Spinal cord (tissue), 10 donors: ENCODE measurements at places on chromosomes 4 and X. TPM values are rescaled to one million over a fixed set of nuclear protein-coding genes. Genes with fewer than 3 reads are reported as not detected.

Gene FABP2
- not detected for polyA plus RNA-seq

Gene NUDT11
- polyA plus RNA-seq: 43.1 TPM

Gene MAGEC3
- polyA plus RNA-seq: not detected

Gene ARMCX4
- 29.8 TPM for polyA plus RNA-seq

Gene MBNL3
- polyA plus RNA-seq: 2.0 TPM

Gene BEX3
- 795 TPM for polyA plus RNA-seq

Gene USP17L13
- not detected for polyA plus RNA-seq

Gene PIR
- 5.3 TPM for polyA plus RNA-seq

Gene STATH
- polyA plus RNA-seq: not detected

Gene CITED1
- 9.0 TPM for polyA plus RNA-seq

Gene CT45A2
- not detected for polyA plus RNA-seq

Gene SPATA18
- polyA plus RNA-seq: 5.3 TPM

Gene EPGN
- polyA plus RNA-seq: not detected

Gene CT45A5
- polyA plus RNA-seq: not detected

Gene SORCS2
- 24.8 TPM for polyA plus RNA-seq

Gene CAPN6
- 1.3 TPM for polyA plus RNA-seq

Gene FATE1
- polyA plus RNA-seq: not detected

Gene FHIP1A
- polyA plus RNA-seq: 0.29 TPM

Gene ARMCX2
- polyA plus RNA-seq: 83.8 TPM

Gene GPM6B
- 757 TPM for polyA plus RNA-seq

Gene MTTP
- polyA plus RNA-seq: 3.3 TPM

Gene CENPVL1
- polyA plus RNA-seq: 7.7 TPM

Gene TSC22D3
- 141 TPM for polyA plus RNA-seq

Gene ZNF711
- 70.5 TPM for polyA plus RNA-seq

Gene SPON2
- 19.8 TPM for polyA plus RNA-seq

Gene TDO2
- 0.79 TPM for polyA plus RNA-seq

Gene CPE
- 629 TPM for polyA plus RNA-seq

Gene SPOCK3
- polyA plus RNA-seq: 74.8 TPM

Gene IQCM
- polyA plus RNA-seq: not detected

Gene GPC4
- 15.5 TPM for polyA plus RNA-seq

Gene ZFP42
- polyA plus RNA-seq: 0.22 TPM

Gene KCNIP4
- 46.3 TPM for polyA plus RNA-seq

Gene SOWAHD
- 1.7 TPM for polyA plus RNA-seq

Gene GYPA
- polyA plus RNA-seq: 3.5 TPM

Gene PCSK1N
- polyA plus RNA-seq: 481 TPM

Gene TIMM17B
- polyA plus RNA-seq: 49.4 TPM
